Skin of body (tissue), 3 donors: ENCODE measurements at places on chromosomes 11 and 22. TPM values are rescaled to one million over a fixed set of nuclear protein-coding genes. Genes with fewer than 3 reads are reported as not detected.

GRCh38 chr11:12289667-12290476 lies 87.5 kb upstream of the PARVA start:
- no peak for DNase-seq

DNA sequence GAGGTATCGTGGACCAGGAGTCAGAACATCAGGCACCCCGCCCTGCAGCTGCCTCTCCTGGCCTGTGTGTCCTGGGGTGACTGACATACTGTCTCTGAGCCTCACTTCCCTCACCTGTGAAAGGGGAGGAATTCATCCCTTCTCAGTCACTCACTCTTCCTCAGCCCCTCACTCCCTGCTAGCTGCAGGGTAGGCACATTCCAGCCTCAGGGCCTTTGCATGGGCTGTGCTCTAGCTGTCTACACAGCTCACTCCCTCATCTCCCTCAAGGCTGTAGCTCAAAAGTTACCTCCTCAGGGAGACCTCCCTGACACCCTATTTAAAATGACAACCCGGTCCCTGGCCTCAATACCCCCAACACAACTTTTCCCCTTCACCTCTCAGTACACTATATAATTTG lies 2.5 kb downstream of the TP53I11 start:
- DNase-seq = no peak

- DNase-seq = no peak
Observed at GRCh38 chr22:50400931-50401330, 57.8 kb downstream of the PPP6R2 start.

DNA sequence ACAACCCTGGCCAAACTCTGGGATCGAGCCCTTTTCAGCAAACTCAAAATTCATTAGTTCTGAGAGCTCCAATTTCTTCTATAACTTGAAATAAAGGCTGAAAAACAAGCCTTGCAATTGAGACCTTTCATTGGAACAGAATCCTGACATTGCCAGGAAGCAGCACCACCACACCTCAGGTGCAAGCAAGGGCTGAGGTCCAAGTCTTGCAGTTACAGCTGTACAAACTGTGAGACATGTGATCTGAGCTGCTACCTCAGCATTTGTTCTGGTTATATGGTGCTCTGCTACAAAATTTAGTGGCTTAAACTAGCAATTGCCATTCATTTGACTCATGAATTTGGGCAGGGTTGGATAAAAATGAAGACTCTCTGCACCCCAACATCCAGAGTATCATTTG lies 18.1 kb downstream of the OR5AS1 start:
- DNase-seq = no peak

C11orf65 gene
- 1.5 TPM for total RNA-seq
